ENCODE measurements at places on chromosomes 5 and 9.

DNA sequence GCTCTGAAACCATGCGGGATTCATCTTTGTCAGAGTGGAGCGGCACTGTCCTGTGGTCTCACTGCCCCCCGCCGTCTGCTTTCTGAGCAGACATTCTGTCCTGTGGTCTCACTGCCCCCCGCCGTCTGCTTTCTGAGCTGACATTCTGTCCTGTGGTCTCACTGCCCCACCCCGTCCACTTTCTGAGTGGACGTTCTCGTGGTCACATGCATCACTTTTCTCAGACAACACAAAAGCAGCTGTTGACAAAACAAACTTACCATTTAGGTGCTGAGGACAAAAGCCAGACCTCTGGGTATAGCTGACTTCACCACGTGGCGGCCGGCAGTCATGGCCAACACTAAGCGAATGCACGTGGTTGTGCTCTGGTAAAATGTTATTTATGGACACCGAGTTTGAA is 2.8 kb downstream of the LRRC14B start:
- DNase-seq: no peak

GRCh38 chr5:1488882-1489680 is 34.7 kb downstream of the LPCAT1 start:
- DNase-seq: no peak

- DNase-seq: no peak
Measured at GRCh38 chr9:31590091-31590490, 794.4 kb upstream of the ACO1 start.

DNA sequence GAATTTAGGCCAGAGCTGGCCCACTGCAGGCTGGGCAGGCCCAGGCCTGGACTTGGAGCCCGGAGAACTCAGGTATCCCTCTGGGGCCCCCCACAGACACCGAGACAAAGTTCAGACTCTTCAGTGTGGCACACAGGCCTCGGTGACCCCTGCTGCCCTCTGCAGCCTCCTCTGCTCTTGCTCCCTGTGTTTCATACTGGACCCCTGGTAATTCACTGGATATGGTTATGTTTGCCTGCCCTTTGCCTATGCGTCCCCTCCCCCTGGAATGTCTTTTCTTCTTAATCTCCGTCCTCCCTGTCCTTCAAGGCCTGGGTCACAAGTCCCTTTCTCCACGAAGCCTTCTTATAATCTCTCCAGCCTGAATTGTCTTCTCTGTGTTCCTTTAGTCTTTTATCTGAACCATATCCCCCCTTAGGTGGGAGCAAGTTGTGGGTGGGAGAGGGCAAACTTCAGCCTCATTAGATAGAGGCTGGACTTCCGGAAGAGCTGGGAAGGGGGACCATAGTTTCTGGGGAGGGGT is 30.1 kb downstream of the GSN start:
- no peak for DNase-seq

GRCh38 chr5:156396830-156397081 is 69.8 kb downstream of the SGCD start:
- no peak for DNase-seq

DNA sequence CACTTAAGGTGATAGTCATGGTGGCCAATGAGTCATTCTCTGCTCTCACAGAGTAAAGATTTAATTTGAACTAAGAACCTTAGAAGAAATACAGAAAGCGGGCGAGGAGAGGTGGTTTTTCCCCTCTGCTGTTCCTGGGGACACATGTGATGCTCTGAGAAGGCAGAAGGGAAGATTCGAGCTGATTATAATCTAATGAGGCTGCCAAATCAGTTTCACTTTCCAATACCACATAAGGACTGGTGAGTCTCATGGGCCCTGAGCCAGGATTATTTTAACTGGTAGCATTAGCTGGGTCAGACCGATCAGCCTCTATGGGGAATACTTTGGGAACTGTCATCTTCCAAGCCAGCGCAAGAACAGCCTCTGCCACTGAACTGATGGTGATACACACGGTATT is 116.5 kb downstream of the SLC1A3 start:
- peak; percentile 1 for DNase-seq

GRCh38 chr5:79795764-79796398 is 106.2 kb downstream of the CMYA5 start:
- no peak for DNase-seq

DNA sequence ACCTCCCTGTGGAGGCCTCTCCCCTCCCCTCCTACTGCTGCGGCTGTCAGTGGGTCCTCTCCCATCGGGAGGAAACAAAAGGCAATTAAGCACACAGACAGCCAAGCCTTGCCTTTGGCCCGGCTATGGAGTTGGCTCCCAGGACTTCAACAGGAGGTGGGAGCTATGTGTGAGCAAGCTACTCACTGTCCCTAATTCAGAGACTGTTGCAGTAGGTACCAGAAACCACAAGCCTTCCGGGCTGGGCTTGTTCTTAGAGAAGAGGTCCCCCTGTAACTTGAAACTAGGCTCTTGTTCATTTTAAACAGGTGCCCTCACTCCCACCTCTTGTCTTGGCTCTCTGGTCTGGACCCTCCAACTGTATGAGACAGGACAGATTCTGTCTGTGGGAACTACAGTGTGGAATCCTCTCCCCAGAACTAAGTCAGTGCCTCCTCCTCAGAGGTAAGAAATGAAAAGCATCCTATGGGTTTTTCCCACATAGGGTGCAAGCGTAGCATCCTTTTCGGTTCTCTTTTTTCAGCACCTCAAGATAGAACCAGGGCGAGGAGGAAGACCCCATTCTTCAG is 561.1 kb downstream of the EBF1 start:
- DNase-seq: no peak

- no peak for DNase-seq
Measured at GRCh38 chr9:31486630-31487029, 897.8 kb upstream of the ACO1 start.

GRCh38 chr9:112168197-112168596 is 6.9 kb downstream of the SUSD1 start:
- DNase-seq: no peak

GRCh38 chr9:69582544-69583297 is 89.5 kb downstream of the APBA1 start:
- no peak for DNase-seq

DNA sequence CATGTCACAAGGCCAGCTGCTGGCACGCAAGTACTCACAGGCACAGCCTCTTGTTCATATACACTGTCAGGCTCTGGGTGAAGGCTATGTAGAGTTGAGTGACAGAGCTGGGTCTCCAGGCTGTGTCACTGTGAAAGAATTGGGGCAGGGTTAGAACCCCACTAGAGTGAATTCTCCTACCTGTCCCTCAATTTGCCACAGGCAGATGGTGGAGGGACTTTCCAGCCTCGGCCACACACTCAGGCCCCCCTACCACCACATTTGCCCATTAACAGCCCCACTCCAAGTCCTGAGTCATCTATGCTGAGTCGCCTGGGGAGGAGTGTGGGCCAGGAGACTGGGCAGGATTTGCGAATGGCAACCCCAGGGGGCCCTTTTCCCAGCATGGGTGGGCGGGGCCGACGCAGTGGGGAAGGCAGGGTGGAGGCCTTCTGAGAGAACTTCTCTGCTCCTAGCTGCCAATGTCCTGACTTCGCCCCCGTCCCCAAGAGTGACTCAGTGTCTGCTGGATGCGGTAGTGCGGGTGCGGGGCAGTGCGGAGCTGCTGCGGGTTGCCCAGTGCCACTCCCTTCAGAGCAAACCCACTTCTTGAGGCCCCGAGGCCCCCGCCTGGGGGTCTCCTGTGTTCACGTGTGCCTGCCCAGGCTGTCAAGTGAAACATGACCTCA is 50.3 kb upstream of the PSD2 start:
- DNase-seq: no peak

- DNase-seq: no peak
Measured at GRCh38 chr5:5941486-5941885, 436.9 kb downstream of the MED10 start.

GRCh38 chr9:15304632-15305031 is 2.4 kb downstream of the TTC39B start:
- no peak for DNase-seq

DNA sequence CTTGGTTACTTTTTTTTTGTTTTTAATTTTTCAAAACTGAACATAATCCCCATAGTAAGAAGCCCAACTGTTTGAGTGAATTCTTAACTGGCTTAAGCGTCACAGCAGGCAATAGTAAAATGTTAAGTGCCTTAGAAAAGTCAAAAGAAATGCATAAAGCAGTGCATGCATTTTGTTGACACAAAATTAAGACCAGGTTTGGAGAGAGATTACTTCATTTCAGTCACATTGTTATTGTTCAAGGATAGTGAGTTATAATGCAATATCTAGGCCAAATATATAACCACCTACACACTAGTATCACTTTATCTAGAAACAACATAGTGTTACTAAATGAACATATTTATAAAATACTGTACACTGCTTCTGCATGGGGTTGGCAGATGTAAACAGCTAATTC is 116.9 kb upstream of the KLF9 start:
- DNase-seq: no peak

GRCh38 chr5:88539693-88540365 is 271.2 kb upstream of the TMEM161B start:
- no peak for DNase-seq

DNA sequence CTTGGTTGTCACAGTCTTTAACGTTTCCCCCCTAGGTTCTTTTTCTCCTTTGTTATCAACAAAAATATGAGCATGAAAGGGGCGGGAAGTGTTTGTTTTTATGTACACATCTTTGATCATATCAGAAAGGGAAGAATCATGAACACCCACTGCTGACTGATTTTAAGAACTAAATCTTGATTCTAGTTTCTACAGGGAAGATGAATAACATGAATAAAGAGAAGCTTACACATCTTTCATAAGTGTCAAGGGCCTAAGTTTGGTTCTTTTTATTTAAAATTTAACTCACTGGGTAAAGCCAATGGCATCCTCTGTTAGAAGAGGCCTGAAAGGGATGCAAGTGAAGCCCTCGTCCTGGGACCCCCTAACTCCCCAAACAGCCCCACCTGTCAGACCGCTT is 14.8 kb upstream of the CTNNA1 start:
- DNase-seq: no peak

DNA sequence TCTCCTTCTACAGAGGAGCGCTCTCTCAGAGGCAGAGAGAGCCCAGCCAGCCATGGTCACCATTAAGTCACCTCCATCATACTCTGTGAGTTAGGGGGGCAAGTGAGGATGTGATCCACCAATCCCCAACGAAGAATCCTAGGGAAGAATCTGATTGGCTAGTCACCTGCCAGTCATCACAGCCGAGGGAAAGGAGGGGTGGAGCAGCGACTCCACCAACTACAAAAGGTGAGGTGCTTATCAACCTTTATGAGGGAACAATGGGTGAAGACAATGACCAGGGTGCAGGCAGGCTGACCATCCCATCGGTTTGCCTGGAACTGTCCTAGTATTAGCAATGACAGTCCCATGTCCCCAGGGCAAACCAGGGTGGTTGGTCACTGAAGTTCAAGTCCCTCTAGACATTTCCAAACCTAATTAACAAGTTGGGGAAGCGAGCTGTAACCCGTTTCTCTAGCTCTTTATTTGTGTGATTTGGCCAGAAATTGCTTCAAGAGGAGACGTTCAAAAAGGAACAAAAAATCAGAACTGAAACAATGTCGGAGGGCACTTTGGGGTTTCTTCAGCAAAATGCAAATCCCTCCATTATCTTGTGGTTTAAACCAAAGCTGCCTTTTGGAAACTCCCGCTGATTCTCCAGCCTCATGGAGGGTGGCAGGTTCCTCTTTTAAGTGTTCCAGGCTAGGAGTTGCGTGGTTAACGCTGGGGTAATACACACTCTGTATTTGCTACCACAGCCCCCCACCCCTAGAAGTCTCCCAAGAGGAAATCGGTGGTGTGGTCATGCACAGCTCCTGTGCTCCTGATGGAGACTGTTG is 18.8 kb upstream of the FCN1 start:
- no peak for DNase-seq

DNA sequence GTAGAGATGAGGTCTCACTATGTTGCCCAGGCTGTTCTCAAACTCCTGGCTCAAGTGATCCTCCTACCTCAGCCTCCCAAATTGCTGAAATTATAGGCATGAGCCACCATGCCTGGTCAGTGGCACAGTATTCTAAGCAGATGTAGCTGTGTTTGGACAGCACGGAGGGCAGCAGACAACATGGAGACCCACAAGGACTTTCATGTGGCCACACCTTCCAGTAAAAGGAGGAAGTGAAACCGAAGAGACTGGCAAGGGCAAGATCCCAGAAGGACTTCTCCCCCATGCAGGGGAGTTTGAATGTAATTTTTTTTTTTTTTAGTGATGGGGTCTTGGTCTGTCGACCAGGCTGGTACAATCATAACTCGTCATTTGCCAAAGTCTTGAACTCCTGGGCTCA is 172.2 kb downstream of the TRPM3 start:
- DNase-seq: no peak

DNA sequence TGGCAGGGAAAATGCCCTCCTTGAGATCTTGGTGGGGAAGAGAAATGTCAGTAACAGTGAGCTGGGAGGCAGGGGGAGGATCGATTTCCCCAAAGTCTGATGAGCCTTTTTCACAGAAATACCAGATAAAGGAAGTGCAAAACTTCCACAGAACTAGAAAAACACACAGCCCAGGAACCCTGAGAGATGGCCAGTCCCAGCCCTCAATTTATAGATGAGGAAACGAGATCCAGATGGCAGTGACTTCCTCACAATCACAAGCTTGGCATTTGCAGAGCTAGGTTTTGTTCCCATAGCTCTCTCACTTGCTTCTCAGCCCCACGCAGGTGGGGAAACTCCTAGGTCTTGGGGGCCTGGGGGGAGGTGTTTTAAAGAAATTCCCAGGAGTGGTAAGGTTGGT is 3.8 kb upstream of the GGTA1 start:
- no peak for DNase-seq

DNA sequence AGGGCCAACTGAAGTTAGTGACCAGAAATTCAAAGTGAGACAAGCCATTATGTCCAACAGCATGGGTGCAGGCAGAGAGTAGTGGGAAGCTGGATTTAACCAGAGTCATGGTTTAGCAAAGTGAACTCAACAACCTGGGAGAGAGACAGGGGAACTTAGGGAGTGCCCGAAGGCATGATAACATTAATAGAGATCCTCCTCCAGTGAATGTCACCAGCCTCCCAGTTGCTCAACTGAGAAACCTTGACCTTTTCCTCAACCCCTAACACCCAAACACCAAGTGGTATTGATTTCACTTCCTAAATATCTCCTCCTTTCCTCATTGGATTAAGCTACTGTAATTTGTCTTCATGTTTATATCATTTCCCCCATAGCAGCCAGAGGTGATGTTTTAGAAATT is 42.6 kb downstream of the HMGCS1 start:
- no peak for DNase-seq

- no peak for DNase-seq
Measured at GRCh38 chr5:94157704-94158539, 416.5 kb upstream of the POU5F2 start.

DNA sequence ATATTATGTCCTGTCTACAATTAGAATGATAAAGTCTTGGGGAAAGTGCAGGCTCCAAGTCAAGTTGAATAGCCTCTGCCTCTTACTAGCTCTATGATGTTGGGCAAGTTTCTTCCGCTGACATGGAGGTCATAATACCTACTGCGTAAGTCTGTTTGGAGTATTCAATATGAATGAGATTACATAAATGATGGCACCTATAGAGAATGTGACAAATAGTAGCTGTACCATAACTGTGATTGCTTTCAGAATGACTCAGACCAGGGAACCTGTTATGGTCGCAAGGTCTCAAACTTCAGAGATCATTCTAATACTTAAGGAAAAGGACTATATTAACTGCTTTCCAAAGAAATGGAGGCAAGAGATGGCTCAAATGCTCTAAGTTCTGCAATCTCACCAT is 94.0 kb upstream of the ABCA1 start:
- DNase-seq: no peak

GRCh38 chr5:1946776-1947175 is 64.1 kb upstream of the IRX4 start:
- no peak for DNase-seq
